ENCODE measurements at places on chromosomes 6 and 20. TPM values are rescaled to one million over a fixed set of nuclear protein-coding genes. Genes with fewer than 3 reads are reported as not detected.
A peak's percentile ranks its signal among the peaks of the same experiment; 100 is the strongest.

DNA sequence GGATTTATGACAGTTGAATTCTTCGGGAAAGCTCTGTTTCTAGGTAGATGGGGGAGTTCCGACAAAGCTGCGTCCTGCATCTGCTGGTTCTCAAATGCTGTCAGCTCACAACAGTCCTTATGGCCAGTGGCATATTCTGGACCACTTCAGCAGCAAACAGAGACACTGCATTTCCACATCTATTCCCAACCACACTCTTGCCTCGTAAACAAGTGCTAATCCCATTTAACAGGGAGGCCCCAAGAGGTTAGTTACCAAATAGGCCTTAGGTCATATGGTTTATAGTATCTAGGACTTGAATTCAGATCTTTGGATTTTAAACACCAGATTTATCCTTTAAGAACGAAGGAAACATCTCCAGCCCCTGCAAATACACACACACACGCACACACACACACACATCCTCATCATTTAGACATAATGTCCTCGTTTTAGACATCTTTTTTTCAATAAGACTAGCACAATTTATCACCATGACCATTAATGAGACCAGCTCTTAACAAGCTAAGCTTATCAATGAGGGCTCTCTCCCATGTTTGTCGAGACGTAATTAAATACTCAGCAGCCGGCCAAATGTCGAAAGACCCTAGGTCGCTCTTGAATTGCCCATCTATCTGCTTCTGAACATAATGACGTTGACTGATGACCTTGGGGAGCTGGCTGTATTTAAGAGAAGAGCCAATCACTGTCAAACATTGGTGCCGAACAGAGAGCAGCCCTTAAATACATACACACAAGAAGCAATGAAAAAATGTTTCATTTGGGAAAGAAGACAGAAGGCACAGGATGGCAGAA is 84.5 kb downstream of the PSMG4 start:
- DNase-seq = no peak

DNA sequence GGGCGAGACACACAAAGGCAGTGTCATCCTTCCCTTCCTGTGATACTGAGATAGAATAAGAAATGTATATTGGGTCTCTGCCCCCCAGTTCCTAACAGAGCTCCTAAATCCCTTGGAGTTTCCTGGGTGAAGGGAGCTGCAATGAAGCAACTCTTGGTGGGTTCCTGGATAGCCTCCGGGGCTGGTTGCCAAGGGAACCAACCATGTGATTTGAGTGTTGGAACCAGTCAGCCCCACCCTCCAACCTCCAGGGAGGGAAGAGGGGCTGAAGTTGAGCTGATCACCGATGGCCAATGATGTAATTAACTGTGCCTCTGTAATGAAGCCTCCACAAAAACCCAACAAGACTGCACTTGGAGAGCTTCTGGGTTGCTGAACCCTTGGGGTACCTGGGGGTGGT is 116.6 kb downstream of the SLC22A3 start:
- no peak for DNase-seq

DNA sequence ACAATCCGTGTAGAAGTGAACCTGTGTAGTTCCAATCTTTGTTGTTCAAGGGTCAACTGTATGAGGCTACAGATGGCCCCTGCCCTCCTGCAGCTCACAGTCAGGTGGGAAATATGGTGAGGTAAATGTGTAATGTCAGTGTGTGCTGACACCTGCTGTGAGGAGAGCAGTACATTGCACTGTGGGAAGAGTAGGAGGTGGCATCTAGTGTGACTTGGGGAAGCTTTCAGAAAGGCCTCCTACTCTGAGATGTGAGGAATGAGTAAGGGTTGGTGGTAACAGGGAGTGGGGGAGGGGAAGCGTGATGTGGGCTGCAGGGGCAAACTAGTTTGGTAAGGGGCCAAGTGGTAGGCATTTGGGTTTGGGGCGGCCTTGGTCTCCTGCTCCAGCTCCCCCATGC is 188.8 kb downstream of the FARS2 start:
- DNase-seq = no peak

HLA-DRB1 gene
- 155 TPM for total RNA-seq

DNA sequence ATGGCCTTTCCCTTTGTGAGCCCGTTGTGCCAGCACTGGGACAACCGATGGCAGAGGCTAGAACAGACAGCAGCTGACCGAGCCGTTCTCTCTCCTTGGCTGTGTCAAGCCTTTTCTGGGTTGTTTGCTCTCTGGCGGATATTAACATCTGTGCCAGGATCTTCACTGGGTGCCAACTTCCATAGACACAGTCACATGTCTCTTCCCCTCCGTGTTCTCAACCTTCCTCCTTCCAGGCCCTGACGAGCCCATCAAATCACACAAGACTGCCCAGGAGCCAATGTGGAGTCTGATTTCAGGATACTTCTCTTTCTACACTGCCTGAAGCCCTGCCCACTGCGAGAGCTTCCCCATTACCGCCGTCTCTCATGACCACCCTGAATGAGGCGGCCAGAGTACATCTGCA is 111.0 kb upstream of the RALGAPA2 start:
- DNase-seq = no peak

DNA sequence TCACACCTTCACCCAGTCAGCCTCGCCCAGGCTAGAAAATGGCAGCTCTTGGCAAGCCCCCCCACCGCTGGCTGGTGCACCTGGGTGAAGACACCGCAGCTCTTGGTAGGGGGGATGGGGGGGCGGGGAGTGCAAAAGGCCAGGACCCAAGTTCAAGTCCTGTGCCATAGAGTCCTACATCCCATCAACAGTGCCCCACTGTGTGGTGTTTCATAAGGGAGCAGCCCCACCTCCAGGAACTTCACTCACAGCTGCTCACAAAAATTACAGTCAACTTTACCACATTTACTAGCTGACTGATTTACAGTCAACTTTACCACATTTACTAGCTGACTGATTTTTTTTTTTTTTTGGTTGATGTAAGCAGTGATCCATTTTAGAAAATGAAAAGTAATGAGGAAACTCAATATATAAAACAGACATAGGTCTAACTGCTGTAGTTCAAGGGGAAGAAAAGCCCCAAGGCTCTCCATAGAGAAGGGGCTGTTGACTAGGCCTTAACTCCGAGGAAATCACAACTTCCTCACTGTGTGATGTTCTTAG is 208.9 kb upstream of the SNX9 start:
- DNase-seq = no peak

- no peak for DNase-seq
Measured at GRCh38 chr6:100228437-100228833, 234.4 kb upstream of the MCHR2 start.

DNA sequence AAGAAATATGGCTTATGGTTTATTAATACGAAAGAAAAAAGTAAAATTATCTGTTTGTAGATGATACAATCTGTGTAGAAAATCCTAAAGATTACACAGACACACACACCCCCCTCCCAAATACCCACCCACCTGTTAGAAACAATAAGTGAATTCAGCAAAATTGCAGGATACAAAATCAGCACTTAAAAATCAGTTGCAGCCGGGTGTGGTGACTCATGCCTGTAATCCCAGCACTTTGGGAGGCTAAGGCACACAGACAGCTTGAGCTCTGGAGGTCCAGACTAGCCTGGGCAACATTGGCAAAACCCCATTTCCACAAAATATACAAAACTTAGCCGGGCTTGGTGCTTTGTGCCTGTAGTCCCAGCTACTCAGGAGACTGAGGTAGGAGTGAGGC is 42.3 kb downstream of the NINL start:
- DNase-seq = no peak

FAM162B gene
- total RNA-seq = not detected

POLH gene
- 75.5 TPM for total RNA-seq

BPIFB1 gene
- total RNA-seq = not detected

GRCh38 chr6:110799655-110800054 is 15.6 kb downstream of the CDK19 start:
- no peak for DNase-seq

GJA10 gene
- total RNA-seq = 3.5 TPM

DNA sequence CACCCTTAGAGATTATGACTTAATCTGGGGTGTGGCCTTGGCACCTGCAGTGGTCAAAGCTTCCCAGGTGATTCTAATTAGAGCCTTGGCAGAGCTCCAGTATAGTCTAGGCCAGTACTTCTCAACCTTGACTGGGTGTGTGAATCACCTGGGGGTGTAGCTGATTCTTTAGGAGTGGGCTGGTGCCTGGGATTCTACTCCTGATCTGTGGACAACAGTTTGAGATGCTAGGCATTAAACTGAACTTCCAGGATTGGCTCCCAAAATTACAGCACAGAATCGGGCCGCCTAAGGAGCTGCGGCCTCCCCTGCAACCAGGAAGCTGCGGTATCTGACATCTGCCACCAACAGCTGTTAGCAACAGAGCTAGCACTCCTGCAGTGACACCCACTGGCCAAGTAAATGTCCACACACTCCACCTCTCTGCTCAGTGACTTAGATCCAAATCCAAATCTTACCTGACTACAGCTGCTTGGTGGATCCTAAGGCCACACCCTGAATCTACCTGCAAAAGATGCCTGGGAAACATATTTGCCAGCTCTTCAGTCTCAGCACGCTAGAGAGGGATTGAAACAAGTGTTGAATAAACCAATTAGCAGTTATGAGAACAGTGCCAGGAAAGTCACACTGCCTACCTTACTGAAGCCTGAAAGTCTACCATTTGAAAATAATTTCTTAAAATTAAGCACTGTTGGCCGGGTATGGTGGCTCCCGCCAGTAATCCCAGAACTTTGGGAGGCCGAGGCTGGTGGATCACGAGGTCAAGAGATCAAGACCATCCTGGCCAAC is 126.7 kb downstream of the UNC5CL start:
- DNase-seq = peak; percentile 43

MYCT1 gene
- total RNA-seq = not detected

- DNase-seq = no peak
Measured at GRCh38 chr6:164854526-164854925, 454.9 kb downstream of the C6orf118 start.

AGER gene
- 29.4 TPM for total RNA-seq

DNA sequence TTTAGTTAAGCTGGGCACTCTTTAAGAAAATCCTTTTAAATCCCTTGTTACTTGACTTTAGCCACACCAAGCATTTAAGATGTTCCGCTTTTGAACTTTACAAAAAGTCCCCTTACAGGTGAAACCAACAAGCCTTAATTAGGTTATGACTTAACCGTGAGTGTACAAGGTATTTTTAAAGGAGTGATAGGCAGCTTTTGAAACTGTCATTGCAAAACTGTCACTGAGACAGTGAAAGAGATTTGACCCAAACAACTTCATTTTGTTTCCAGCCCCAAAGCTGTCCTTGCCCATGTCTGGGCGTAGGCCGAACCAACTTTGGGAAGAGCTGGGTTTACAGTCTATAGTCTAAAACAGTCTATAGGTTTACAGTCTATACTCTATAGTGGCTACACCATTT is 305.4 kb downstream of the FARS2 start:
- no peak for DNase-seq

DNA sequence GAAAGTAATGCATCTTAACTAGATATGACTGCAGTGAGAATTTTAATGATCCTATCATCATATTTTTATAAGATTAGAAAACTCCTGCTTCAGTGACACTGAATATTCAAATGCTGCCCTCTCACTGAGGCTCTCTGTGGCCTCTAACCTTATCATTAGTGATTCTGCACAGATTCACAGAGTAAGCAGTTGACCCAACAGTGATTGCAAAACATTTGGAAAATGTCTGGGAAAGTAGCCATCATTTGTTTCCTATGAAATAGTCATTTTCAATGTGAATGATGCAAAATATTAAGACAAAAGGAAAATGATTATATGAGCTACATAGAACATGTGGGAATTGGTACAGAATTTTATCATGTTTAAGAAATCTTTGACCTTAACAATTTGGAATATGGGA is 210.3 kb downstream of the TBX18 start:
- no peak for DNase-seq

- no peak for DNase-seq
Measured at GRCh38 chr20:11222243-11222642, 548.4 kb upstream of the JAG1 start.

SLC18B1 gene
- 7.7 TPM for total RNA-seq

DNA sequence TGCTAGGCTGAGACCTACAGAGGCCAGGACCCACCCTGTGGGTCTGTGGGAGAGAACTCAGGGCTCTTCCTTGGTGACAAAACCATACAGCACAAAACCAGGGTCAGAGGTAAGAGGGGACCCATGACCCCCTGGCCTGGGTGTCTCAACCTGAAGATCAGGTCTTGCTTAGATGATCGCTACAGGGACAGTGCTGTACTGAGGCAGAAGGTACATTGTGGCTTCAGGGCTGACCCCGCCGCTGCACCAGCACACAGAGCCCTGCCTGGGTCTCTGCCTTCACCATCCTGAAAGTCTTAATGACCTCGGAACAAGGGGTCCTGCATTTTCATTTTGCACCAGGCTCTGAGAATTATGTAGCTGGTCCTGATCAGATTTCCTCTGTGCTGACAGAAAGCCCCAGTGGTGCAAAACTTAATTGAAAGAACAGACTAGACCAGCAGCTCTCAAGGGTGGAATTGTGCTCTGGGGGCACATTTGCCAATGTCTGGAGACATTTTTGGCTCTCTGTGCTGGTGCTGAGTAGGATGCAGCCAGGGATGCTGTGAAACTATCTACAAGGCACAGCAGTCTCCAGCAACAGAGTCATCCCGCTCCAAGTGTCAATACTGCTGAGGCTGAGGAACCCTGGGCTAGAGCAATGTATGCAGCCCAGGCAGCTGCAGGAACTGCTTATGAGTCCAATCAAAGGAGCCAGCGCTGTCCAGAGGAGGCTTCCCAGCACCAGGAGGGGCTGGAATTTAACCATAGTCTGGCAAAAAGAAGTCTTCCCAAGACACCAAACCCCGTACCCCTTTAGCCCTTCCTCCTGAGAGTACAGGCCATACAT is 254.9 kb downstream of the ERMARD start:
- DNase-seq = peak; percentile 7

DNA sequence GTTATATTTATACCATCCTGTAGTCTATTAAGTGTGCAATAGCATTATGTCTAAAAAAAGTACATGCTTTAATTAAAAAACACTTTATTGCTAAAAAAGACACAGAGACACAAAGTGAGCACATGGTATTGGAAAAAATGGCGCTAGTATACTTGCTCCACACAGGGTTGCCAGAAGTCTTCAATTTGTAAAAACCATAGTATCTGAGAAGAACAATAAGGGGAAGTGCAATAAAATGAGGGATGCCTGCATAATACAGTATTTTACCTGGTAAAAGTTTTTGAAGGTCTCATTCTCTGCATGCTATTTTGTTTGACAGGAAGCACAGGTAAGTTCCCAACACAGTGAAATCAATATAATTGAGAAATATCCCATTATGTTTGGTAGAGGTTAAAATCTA is 1.6 kb downstream of the NOX3 start:
- DNase-seq = no peak

GRCh38 chr20:40991181-40991889 is 37.3 kb upstream of the TOP1 start:
- no peak for DNase-seq

RFX6 gene
- total RNA-seq = not detected

GRCh38 chr20:47857569-47858464 is 72.5 kb upstream of the SULF2 start:
- DNase-seq = no peak

All from activated CD4-positive, alpha-beta memory T cell treated with anti-CD3 and anti-CD28 coated beads, Interleukin-2, amount 10 ng/mL, durations not matched to agents 7 days and 5 days (primary cell).